Fibroblast of upper back skin (primary cell): ENCODE measurements at places on chromosomes 11 and 22.
A peak's percentile ranks its signal among the peaks of the same experiment; 100 is the strongest.

- peak; percentile 53 for DNase-seq
Measured at GRCh38 chr11:17504330-17505107, 27.9 kb upstream of the ABCC8 start.

GRCh38 chr11:26323837-26324236, 8.1 kb upstream of the ANO3 start:
- DNase-seq, result no peak

GRCh38 chr11:124751741-124752470, at the start of gene VSIG2:
Gene VSIG2, minus strand, starts transcription at chr11:124752255. Its CDS starts 118 bp downstream, at chr11:124752137.
- DNase-seq, result no peak

DNA sequence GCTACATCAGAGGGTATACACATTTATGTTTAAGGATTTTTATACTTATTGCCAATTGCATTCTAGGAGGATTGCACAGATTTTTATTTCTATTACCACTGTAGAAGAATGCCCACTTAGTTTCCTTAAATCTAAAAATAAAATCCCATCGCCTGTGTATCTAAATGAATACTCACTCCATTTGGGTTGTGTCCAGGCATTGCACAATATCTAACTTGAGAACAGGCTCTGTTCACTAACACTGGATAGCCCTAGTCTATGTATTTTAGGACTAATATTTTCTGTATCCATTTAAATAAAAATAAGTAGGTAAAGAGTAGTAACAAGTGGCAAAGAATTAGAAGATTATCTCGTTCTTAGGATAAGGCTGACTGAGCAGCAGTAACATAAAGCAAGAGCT, 4.1 kb downstream of the C11orf52 start:
- DNase-seq, result peak; percentile 89

GRCh38 chr11:13644997-13645687, 23.3 kb upstream of the FAR1 start:
- peak; percentile 12 for DNase-seq

- peak; percentile 83 for DNase-seq
Measured at GRCh38 chr11:91947215-91947820, 277.3 kb upstream of the FAT3 start.

DNA sequence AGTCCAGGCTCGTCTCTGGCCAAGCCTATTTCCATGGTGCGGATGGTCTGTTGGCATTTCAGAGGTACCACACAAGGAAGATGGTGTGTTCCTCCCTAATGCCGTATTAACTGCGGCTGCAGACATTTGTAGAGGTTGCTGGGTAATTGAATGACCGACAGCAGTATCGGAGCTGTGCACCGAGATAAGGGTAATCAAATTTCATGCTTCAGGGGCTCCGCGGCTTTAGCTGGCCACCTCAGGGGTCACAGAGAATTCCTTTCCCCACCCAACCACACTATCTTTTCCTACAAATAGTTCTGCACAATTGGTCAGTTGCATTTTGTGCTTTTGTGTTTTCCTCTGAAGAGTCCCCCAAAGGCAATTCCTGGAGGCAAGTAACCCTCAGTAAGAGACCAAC, 297.4 kb downstream of the OPCML start:
- no peak for DNase-seq

DNA sequence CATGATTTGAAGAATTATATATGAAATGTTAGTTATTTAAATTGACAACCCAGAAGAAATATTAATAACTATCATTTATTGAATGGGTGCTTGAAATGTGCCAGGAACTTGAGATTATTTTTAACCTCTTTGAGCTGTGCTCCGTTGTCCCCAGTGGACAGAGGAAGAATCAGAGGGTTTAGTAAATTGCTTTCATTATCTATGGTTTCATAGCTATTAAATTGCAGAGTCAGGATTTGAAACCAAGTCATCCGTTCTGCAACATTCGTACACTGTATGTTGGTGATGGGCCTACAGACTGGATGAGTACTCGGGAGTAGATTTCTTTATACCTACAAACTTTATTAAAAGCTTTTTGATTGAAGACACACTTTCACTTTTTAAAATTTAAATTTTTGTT, 4.9 kb downstream of the HSD17B12 start:
- DNase-seq, result no peak

GRCh38 chr22:45069925-45070324, 60.1 kb upstream of the PHF21B start:
- no peak for DNase-seq

- no peak for DNase-seq
Measured at GRCh38 chr11:134466156-134466555, 54.1 kb upstream of the B3GAT1 start.
